Esophagus muscularis mucosa (tissue), 4 donors: ENCODE measurements at places on chromosomes 4 and X. TPM values are rescaled to one million over a fixed set of nuclear protein-coding genes. Genes with fewer than 3 reads are reported as not detected.

LRCH2 gene
- 11.6 TPM for total RNA-seq

GRCh38 chr4:110663206-110663605 is 40.3 kb upstream of the PITX2 start:
- H3K27ac ChIP-seq = no peak overlapping the region
- no peak for DNase-seq
- no peak overlapping the region for H3K4me3 ChIP-seq
- H3K27me3 ChIP-seq = no peaks in the 10 kb centered on the region
- H3K36me3 ChIP-seq = no peaks in the 10 kb centered on the region

DNA sequence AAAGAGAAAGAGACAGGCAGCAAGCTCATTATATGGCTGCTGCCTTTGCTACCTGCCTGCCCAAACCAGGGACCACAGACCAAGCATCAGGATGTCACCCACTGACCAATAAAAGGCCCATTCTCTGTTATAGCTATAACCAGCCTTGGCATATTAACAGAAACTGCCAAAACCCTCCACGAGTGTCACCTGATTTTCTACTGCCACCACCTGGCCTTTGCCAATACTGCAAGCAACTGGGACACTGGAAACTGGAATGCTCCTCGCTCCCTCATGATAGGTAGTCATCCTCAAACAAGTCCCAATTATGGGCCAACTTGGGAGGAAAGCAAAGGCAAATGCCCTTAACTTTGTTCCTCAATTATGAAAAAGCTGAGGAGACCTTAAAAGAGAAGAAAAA is 76.0 kb downstream of the SPIN4 start:
- no peak for DNase-seq
- no peak overlapping the region for H3K4me3 ChIP-seq
- H3K27ac ChIP-seq = no peak overlapping the region
- H3K27me3 ChIP-seq = no peaks in the 10 kb centered on the region
- no peaks in the 10 kb centered on the region for H3K36me3 ChIP-seq
- H3K4me1 ChIP-seq = no peaks in the 10 kb centered on the region

FAM47E gene
- total RNA-seq = 2.0 TPM

DNA sequence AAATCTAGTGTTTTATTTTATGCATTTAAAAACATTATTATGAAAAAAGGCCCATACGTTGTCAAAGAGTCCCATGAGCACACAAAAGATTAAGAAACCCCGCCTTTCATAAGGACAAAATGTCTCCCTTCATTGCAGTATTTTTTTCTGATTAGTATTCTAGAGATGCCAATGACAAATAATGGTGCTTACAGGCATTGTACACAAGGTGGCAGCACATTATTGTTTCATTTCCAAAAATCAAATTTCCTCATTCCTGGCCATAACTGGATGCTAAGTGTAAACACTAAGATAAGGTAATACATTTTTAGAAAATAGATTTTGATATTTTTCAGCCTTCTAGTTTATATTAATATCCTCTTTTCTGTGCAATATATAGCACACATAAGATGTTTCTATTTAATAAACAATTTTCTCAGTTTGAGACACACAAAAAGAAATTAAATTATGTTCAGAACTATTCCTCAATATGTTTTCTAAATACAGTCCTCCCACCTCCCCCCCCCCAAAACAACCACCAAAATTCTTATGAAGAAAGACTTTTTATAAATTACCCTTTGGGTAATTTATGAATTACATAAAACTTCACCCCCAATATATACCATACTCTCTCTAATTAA is 47.7 kb downstream of the TIGD2 start:
- H3K4me3 ChIP-seq = no peak overlapping the region
- no peaks in the 10 kb centered on the region for H3K4me1 ChIP-seq
- no peak overlapping the region for H3K27ac ChIP-seq
- no peaks in the 10 kb centered on the region for H3K36me3 ChIP-seq

DNA sequence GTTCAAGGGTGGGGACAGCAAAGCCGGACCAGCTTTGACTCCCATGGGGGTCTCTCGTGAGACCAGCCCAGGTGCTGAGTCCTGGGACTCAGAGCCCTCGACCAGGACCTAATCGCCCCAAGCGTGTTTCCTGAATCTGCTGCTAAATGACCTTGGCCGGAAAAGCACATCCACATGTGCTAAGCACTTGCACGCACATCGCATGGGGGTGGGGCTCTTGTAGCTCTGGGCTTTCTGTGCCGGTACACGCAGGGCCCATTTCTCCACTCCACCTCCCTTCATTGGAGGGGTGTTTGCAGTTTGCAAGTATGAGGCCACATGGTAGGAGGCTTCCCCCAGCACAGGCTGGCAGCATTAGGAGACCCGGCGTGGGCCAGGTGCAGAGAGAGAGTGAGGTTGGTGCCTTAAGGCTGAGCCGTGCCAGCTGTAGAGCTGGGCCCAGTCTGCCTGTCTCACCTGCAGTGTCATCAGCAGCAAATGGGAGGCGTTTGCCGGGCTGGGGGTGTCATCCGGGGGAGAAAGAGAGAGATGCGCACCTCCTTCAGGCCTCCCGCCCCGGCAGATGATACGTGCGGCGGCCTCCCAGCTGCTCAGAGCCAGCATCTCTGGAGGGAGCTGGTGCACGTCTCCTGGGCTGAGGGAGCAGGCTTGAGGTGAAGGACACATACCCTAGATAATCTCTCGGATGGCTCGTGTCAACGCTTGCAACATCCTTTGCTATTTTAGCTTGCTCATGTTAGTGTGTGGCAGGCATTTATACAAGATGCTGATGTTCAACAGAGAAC is 45.2 kb upstream of the CLCN4 start:
- H3K4me1 ChIP-seq = peaks cover 65% of the 10 kb centered on the region
- DNase-seq = no peak
- H3K27me3 ChIP-seq = no peaks in the 10 kb centered on the region
- H3K36me3 ChIP-seq = no peaks in the 10 kb centered on the region
- H3K27ac ChIP-seq = peak overlapping the region; percentile 80

DNA sequence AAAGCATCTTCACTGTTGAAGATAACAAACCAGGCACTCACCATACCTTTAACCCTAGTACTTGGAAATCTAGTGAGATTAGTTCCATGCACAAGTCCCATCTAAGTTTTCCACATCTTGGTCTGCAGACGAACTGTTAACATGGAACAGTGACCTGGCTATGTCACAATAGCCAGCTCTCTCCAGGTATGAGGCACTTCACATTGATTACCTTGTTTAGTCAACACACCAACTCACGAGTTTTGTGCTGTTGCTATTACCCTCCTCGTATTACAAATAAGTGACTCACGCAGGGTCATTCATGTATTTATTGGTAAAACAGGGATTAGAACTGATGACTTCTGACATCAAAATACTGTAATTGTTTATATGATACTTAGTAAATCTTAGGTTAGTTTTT is 36.4 kb upstream of the FRAS1 start:
- no peak overlapping the region for H3K27ac ChIP-seq
- no peaks in the 10 kb centered on the region for H3K27me3 ChIP-seq
- DNase-seq = no peak
- no peaks in the 10 kb centered on the region for H3K4me1 ChIP-seq
- no peak overlapping the region for H3K4me3 ChIP-seq

SAP30 gene
- 41.1 TPM for total RNA-seq

MAGEA8 gene
- total RNA-seq = not detected
